ENCODE measurements at places on chromosomes 12 and 14.

GRCh38 chr14:76502638-76503037, 126.7 kb downstream of the ESRRB start:
- H3K4me1 ChIP-seq, result no peaks in the 10 kb centered on the region
- H3K27ac ChIP-seq, result no peak overlapping the region
- H3K4me3 ChIP-seq, result no peak overlapping the region
- H3K36me3 ChIP-seq, result no peaks in the 10 kb centered on the region
- DNase-seq, result no peak

DNA sequence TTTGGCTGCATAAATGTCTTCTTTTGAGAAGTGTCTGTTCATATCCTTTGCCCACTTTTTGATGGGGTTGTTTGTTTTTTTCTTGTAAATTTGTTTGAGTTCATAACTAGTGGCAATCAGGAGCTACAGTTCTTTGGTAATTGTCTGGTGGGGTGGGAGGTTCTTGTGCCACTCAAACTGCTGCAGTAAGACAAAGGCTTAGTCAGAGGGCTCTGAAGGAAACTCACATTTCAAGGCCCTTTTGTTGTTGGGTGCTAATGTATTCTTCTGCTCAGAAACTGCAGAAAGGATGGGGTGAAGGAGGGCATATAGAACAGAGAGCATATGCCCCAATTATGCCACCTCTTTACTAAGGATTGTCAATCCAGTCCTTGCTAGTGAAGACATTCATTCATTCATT, 21.9 kb downstream of the MYRFL start:
- H3K4me1 ChIP-seq, result no peaks in the 10 kb centered on the region
- DNase-seq, result no peak
- no peaks in the 10 kb centered on the region for H3K36me3 ChIP-seq
- no peak overlapping the region for H3K4me3 ChIP-seq
- H3K27me3 ChIP-seq, result no peaks in the 10 kb centered on the region
- no peak overlapping the region for H3K27ac ChIP-seq

- H3K36me3 ChIP-seq, result no peaks in the 10 kb centered on the region
- H3K27me3 ChIP-seq, result no peaks in the 10 kb centered on the region
- no peak overlapping the region for H3K27ac ChIP-seq
- no peak for DNase-seq
- no peak overlapping the region for H3K4me3 ChIP-seq
Measured at GRCh38 chr12:48512855-48513254, 12.6 kb upstream of the OR8S1 start.

DNA sequence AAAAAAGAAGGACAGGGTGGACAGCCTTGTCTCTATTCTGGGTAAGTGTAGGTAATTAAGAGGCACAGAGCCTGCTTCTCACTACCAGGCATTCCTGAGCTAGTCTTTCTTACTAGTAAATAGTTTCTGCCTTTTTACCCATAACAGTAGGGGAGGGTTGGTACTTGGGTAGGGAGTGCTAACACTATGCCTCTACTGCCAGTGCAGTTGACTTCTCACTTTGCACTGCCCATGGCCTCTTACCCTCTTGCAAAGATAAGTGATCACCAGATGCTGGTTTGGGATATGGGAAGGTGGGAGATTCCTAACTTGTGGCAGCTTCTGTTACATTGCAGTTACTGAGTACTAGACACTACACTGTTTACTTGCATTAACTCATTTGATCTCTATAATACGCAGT, 11.6 kb downstream of the AHSA1 start:
- H3K36me3 ChIP-seq, result peaks cover 4% of the 10 kb centered on the region
- H3K4me3 ChIP-seq, result no peak overlapping the region
- no peaks in the 10 kb centered on the region for H3K4me1 ChIP-seq
- no peak for DNase-seq
- H3K27ac ChIP-seq, result no peak overlapping the region
- no peaks in the 10 kb centered on the region for H3K27me3 ChIP-seq

Data from gastrocnemius medialis (tissue), 4 donors.